T-helper 17 cell (primary cell): ENCODE measurements at places on chromosomes 4 and X. TPM values are rescaled to one million over a fixed set of nuclear protein-coding genes. Genes with fewer than 3 reads are reported as not detected.

GRCh38 chr4:144353292-144353691 is 212.8 kb upstream of the GYPA start:
- H3K4me3 ChIP-seq, result no peak overlapping the region
- no peaks in the 10 kb centered on the region for H3K4me1 ChIP-seq
- H3K27me3 ChIP-seq, result peaks cover 30% of the 10 kb centered on the region
- DNase-seq, result no peak

GRCh38 chrX:43836435-43837184 is 45.6 kb downstream of the MAOB start:
- DNase-seq, result no peak
- no peaks in the 10 kb centered on the region for H3K4me1 ChIP-seq
- H3K36me3 ChIP-seq, result no peaks in the 10 kb centered on the region
- H3K27ac ChIP-seq, result no peak overlapping the region

GRIPAP1 gene
- 107 TPM for total RNA-seq

CXCL3 gene
- 1.3 TPM for total RNA-seq

DNA sequence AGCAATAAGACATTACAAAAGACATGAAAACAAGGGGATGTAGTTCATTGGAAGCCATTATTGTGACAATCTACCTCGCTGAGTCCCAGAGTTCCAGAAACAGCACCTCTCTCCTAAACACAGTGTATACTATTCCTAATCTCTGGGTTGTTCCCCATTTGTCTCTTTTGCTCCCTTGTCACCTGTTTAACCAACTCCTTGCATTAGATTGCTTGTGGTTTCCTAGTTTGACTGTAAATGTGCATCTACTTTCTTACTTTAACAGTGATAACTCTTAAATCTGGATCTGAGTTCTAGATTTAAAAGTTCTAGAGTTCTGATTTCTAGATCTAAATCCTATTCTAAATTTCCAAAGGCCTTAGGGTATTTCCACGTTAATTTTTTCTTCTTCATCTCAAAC is 71.6 kb upstream of the TET2 start:
- no peaks in the 10 kb centered on the region for H3K4me1 ChIP-seq
- H3K36me3 ChIP-seq, result no peaks in the 10 kb centered on the region

GRCh38 chr4:81235982-81236749 is 21.1 kb upstream of the PRKG2 start:
- peaks cover 8% of the 10 kb centered on the region for H3K27me3 ChIP-seq
- H3K27ac ChIP-seq, result no peak overlapping the region
- no peaks in the 10 kb centered on the region for H3K4me1 ChIP-seq
- H3K4me3 ChIP-seq, result no peak overlapping the region

RHOXF2 gene
- 0.10 TPM for total RNA-seq
